Stimulated activated naive CD4-positive, alpha-beta T cell (primary cell): ENCODE measurements at places on chromosomes 2 and 18.

- DNase-seq = no peak
These were observed 53.4 kb downstream of the CHN1 start for GRCh38 chr2:174951745-174952144.

DNA sequence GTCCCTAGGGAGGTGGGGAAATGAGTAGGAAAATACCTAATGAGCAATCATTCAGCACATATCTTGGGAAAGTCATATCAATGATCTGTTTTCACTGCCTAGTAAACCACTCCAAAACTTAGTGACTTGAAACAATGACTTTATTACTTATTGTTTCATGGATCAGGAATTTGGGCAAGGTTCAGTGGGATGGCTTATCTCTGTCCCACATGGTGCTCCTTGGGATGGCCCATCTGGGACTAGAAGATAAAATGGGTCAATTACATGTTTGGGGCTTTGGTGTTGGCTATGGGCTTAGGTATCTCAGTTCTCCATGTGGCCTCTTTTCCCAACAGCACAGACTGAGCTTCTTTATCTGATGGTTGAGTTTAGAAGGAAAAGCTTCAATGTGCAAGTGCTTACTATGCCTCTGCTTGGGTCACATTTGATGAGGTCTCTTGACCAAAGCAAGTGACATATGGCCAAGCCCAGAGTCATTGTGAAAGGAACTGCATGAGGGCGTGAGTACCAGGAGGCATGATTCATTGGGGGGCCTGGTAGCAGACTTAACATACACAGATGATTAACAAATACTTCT, 218.1 kb upstream of the TNP1 start:
- no peak for DNase-seq

- DNase-seq = no peak
These were observed 400.3 kb downstream of the NCKAP5 start for GRCh38 chr2:133167990-133168389.

DNA sequence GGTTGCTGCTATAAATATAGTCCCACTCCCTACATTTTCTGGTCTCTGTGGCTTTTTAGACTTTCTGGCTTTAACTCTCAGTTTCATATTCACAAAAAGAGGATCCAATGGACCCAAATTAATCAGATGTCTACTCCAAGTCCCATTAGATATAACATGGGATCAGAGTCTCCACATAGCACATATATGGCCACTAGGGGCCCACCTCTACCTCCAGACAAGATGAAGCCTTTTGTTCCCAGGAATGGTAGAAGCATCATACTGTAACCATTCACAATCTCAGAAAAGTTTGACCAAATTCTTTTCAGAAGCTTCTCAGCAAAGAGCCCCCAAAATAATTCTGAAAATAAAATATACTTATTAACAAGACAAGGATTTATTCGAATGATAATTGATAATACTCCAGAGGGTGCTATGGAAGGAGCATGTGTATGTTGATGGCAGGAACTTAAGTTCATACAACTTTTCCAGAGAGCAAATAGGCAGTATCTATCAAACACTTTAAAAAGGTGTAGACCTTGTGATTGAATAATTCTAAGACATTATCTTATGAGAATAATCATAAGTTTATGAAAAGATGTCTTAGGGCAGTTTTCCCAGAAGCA, 382.3 kb upstream of the CRIM1 start:
- DNase-seq = no peak

GRCh38 chr18:39072970-39073369, 1507.4 kb upstream of the CELF4 start:
- no peak for DNase-seq

DNA sequence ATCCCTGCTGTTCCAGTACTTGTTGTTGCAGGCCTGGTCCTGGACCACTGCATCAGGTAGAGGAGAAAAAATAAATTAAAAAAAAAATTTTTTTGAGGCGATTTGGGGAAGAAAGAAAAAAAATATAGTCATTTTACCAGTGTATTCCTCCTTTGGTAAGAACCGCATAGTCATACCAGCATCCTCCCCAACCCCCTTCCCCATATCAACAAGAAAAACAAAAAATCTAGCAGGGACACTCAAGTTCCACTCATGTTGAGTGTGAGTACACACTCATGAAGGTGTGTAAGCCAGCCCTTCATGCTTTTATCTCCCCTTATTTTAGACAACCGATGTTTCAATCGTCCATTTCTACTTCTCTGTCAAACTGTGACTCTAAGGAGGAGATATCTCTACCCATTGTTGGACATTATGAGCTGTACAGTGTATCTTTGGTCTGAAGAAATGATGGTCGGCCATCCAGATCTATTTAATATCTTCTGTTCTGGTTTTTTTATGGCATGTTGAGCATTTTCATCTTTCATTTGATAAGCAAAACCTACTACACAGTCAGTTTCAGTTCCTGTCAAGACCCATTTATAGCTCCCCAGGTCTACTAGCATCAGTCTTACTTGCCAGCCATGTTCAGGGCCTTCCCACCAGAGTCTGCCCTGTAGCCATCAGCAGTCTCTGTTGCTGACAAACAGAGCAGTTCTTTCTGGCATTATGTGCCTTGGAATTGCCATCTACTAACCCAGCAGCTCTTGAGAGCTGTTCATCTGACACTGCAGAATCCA, 20.0 kb downstream of the ELP2 start:
- DNase-seq = no peak

DNA sequence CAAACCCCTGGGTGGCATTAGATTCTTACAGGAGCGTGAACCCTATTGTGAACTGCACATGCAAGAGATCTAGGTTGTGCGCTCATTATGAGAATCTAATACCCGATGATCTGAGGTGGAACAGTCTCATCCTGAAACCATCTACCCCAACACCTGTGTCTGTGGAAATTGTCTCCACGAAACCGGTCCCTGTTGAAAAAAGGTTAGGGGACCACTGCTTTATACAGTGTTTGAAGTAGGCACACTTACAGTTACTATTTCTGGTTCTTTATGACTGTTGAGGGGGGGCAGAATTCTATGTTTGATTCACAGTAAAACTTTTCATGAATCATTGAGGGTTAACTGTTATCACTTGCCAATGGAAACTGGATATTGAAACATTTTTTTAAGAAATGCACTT, 72.0 kb downstream of the RIF1 start:
- no peak for DNase-seq
